ENCODE measurements at places on chromosomes 1 and 21.

GRCh38 chr21:26842300-26842699 lies 2.9 kb downstream of the ADAMTS1 start:
- DNase-seq, result no peak

- DNase-seq, result peak; percentile 12
These were observed 45.1 kb downstream of the MAP3K7CL start for GRCh38 chr21:29175408-29176134.

DNA sequence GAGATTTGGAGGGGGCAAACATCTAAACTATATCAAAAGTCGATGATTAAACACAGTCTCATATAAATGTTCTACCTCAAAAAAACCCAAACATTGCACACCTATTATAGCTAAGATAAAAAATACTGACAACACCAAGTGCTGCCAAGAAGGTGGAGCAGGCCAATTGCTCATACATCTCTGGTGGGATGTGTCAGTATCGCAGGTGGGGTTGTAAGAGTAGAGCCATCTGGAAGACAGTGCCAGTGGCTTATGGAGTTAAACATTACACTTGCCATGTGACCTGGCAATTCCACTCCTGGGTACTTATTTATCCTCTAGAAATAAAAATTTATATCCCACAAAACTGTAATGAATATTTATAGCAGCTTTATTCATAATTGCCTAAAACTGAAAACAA lies 213.4 kb downstream of the DISC1 start:
- no peak for DNase-seq

- no peak for DNase-seq
These were observed 103.6 kb downstream of the PSMG1 start for GRCh38 chr21:39079617-39080016.

DNA sequence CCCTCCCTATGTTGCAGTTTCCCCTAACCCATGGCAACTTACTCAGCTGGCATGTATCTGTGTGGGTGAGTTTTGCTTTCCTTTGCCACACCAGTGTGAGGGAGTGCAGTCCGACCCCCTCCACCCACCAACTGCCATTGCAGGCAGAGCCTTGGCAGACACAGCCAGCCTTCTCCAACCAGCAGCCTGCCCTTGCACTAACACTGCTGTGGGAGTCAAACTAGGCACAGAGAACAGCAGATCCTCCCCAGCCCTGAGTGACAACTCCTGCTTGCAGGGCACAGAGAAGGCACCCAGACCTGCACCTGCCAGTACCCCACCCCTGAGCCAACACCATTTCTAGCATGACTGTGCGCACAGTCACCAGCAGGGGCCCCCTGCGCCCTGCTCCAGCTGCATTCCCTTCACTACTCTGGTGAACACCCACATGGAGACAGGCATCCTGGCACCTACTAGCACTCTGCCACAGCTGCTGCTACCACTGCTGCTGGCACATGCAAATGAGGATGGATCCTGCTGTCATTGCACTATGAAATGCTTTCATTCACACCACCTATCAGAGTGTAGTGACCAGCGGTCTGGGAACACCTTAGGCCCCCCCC lies 98.4 kb downstream of the MAGI3 start:
- DNase-seq, result no peak

- DNase-seq, result no peak
These were observed 393.1 kb downstream of the PTPRU start for GRCh38 chr1:29629401-29629800.

DNA sequence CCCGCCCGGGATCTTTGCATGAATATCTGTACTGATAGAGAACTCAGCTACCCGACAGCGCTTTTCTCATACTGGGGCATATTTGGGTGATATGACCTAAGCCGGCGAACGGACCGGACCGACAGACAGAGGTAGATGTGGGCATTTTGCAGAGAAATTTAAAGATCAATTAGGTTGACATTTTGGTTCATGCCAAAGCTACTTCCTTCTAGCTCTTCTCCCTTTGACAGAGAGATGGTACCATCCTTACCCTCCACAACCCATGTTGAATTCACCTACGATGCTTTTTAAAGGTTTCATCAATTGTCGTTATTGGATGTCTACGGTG lies 459 bp downstream of the ARV1 start:
- no peak for DNase-seq

DNA sequence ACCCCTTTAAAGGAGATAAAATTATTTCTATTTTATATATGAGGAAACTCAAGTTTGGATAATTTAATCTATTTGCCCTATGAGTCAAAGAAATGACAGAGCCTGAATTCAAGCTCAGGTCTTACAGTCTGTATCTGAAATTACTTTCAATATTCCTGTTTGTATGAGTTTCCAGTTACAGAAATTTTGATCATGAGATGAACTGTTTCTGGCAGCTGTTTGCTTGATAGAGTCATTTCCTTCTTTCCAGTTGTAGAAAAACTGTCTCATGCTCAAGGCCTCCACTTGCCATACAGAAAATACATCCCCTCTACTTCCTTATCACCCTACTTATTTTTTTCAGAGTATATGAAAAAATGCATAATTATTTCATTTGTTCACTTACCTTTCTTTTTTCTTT lies 87.6 kb downstream of the PTPRC start:
- DNase-seq, result no peak

DNA sequence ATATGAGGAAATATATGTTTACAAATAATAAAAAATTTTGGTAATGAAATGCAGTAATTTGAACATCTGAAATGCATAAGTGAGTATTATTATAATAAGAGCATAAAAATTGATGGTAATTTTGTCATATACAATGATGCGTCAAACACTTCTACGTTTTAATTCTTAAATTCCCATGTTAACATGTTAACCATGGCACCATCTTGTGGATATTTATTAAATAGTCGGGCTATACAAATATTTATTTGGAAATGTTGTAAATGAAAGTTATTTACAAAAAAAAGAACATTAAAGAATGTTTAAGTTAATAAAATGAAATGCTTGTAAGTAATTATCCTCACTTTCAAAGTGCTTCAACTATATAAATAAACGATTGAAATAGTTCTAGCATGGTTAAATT lies 57.2 kb upstream of the C1orf185 start:
- DNase-seq, result peak; percentile 17
